Heart left ventricle (tissue), 16 donors: ENCODE measurements at places on chromosomes 6 and 20.

- no peak for DNase-seq
Measured at GRCh38 chr20:47330933-47331708, 25.4 kb downstream of the ZMYND8 start.

DNA sequence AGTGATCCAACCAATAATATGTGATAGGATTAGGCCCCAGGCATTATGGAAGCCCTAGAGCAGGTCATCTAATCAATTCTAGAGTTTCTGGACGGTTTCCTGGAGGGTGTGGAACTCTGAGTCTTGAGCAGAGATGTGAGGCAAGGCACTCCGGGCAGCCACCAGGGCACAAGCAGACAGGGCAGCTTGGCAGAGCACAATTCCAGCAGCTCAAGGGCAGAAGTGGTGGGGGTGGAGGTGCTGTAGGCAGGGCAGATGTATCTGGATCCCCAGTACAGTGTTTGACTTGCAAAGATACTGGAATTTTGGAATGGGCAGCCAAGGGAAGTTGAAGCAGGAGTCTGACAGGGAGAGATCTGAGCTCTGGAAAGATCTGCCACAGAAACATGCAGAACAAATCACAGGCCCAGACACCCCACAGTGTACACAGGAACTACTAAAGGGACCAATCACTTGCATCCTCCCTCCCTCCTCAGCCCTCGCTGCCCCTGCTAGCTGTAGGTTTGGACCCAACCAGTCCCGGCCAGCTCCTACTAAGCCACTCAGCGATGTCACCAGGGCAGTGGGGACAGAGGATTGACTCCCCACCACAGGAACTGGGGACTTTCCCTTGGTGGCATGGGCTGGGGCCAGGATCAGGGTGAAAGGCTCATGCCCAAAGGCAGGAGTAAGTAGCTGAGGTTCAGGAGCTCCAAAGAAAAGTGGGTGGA is 47.0 kb downstream of the TFEB start:
- DNase-seq, result no peak

DNA sequence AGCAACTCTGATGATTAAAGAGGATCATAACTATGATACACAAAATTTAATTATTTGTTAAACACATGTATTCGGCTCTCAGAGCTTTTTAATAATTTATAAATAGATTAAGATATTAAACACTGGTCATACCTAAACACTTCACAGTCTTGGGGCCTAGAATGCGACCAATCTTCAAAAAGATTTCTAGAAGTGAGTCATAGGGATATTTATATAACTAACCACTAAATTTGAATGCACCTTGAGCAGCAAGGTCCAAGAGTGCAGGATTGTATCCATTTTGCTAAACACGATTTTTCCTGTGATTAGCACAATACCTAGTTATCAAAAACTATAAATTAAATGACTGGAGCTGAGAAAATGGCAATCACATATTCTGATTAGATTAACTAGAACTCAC is 709.3 kb downstream of the EPHA7 start:
- DNase-seq, result no peak

GRCh38 chr6:35048631-35049083 is 92.5 kb downstream of the TCP11 start:
- DNase-seq, result peak; percentile 65

GRCh38 chr6:123802697-123803503 is 765 bp upstream of the NKAIN2 start:
- peak; percentile 65 for DNase-seq

DNA sequence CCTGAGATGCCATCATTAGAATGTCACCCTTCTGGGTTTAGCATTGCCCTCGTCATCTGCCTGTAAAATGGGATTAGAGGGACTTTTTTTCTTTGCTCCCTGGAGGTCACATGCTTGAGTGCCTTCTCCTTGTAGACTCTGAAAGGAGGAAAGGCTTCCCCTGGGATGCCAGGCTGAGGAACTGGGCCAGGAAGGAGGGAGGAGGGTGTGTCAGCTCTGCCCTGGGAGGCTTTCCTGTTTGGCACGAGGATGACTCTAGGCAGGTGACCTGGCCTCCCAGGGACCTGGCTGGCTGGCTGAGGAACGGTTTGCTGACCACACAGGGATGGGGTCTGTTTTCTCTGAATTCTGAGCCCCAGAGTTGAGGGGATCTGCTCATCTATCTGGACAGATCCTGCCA is 137.9 kb upstream of the RNF24 start:
- no peak for DNase-seq

- DNase-seq, result no peak
Measured at GRCh38 chr20:16423311-16424212, 149.7 kb downstream of the KIF16B start.

- DNase-seq, result no peak
Measured at GRCh38 chr20:12207875-12208274, 290.2 kb downstream of the BTBD3 start.

DNA sequence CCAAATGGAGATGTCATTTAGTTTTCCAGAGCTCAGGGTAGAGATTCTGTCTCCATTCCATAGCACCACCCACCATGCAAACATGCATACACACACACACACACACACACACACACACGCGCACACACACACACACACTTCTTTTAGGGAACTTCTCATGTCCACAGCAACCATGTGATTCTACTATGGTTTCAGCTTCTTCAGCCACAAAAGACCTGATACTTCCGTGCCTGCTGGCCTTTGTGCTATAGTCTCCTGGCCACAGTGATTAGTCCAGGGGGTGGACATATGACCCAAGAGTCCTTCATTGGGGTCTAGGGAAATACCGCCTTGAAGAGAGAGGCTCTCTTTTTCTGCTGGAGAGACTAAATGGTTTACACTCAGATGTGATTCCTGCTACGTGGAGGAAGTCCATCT is 53.5 kb downstream of the CARMIL1 start:
- no peak for DNase-seq

GRCh38 chr6:34671801-34672656 is 24.5 kb downstream of the ILRUN start:
- DNase-seq, result no peak

- no peak for DNase-seq
Measured at GRCh38 chr6:139231206-139231605, 60.6 kb downstream of the TXLNB start.

GRCh38 chr20:38673261-38673660 is 51.0 kb upstream of the SLC32A1 start:
- no peak for DNase-seq

GRCh38 chr6:77183447-77183846 is 279.8 kb downstream of the HTR1B start:
- DNase-seq, result no peak

GRCh38 chr6:166739117-166739975 is 112.3 kb upstream of the RPS6KA2 start:
- DNase-seq, result no peak

GRCh38 chr6:63525186-63525878 is 46.9 kb upstream of the LOC128125822 start:
- DNase-seq, result no peak

GRCh38 chr6:92086750-92087149 is 1332.6 kb downstream of the EPHA7 start:
- no peak for DNase-seq

DNA sequence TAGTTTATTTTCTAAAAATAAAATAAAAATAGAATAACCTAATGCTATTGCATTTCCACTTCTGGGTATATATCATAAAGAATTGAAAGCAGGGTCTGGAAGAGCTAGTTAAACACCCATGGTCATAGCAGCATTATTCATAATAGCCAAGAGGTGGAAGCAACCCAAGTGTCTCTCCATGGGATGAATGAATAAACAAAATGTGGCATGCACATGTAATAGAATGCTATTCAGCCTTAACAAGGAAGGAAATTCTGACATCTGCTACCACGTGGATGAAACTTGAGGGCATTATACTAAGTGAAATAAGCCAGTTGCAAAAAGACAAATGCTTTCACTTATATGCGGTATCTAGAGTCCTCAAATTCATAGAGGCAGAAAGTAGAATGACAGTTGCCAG is 130.8 kb downstream of the TIAM2 start:
- no peak for DNase-seq

DNA sequence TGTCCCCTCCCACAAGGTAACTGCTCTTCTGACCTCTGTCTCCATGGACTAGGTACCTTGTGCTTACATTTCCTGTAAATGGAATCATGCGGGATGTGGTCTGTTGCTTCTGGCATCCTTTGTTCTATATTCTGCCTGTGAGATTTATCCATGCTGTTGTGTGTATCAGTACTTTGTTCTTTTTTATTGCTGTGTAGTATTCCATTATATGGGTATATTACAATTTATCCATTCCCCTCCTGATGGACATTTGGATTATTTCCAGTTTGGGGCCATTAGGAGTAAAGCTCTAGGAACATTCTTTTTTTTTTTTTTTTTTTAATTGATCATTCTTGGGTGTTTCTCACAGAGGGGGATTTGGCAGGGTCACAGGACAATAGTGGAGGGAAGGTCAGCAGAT is 3.4 kb downstream of the C2 start:
- DNase-seq, result no peak

GRCh38 chr6:8627085-8627861 is 191.9 kb upstream of the SLC35B3 start:
- DNase-seq, result no peak

- no peak for DNase-seq
Measured at GRCh38 chr6:110232450-110232849, 52.2 kb downstream of the CDC40 start.

DNA sequence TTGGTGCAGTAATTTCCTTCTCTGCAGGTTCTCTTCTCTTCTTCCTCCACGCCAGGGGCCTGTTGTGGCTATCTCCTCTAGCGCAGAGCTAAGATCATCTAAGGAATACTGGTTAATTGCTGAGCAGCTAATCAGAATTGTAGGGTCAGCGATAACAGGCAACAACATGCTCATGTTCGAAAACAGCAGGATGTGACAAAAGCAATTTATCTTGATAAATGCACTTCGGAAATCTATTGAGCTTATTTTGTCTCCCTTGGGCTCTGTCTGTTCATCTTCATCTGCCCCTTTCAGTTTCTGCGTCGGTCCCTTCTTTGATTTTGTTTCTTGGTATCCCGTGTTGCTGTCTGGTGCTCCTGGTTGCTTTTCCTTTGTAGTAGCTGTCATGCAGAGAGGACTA is 67.3 kb upstream of the MAP3K7 start:
- DNase-seq, result no peak

DNA sequence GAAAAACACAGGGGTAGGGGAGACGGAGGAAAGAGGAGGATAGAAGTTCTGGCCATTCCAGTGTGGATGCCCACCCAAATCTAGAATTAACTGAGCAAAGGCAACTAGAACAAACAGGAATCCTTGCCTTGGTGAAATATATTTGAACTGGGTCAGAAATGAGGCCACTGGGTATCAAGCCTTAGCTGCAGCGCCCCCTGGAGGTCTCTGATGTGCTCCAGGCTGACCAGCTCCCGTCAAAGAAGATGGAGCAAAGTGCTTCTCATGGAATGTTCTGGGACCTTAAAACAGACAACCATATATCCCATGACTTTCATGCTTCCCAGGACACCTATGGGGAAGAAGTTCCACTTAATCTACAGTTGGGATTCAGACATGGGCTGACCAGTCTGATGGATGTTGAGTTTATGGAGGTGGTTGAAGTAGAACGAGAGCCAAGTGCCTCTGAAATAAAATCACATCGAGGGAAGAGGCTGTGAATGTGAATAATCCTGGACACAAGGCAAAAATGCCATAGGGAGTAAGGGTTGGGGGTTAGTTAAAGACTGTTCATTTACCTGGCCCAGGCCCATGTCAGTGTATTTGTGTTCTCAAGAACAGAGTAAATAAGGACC is 50.4 kb downstream of the HLA-DPB1 start:
- DNase-seq, result peak; percentile 67

DNA sequence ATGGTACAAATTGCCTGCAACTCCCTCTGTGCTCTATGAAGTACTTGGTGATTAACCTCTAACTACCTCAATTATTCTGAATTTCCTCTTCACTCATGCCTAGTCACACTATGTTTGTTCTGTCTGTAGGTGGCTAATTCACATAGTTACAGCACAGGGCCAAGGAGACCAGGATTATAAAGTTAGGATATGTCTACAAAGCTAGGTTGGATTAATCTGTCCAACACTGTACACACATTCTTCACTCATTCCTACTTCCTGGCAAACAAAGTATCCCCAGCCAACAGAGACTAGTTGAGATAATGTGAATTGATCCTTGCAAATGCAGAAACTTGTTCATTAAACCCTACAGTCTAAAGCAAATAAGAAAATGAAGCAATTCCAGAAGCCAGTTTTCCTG is 269.8 kb downstream of the HACE1 start:
- no peak for DNase-seq

GRCh38 chr20:51092338-51092737 is 69.4 kb upstream of the KCNG1 start:
- no peak for DNase-seq

DNA sequence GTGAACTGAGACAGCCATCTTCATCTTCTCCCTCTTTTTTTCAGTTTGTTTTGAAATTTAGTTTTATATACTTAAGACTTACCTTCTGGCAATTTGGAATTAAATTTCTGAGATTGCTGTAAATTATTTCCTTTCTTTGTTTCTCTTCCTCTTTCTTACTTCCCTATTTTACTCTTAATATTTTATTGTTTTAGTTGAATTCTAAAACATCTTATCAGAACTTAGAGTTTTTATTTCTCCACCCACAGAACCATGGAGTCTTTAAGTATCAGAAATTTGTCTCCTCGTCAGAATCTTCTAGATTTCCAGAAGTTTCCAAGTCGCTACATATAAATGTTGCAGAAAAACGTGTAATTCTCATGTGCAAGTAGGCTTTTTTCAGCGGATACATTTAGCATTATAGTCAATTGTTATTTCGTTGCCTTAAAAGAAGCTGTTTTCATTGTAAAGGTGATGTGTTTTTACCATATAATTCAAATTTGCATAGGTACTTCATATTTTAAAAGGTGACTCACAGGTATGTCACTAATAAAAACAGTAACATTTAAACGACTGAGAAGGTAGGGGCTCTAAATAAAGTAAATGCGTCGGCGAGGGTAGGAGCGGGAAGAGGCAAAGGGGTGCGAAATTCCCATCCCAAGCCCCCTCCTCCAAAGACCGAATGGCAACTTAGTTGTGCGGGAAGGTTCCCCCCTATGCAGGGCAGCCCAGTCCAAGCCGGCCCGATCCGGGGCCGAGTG is 866 bp upstream of the MYO6 start:
- DNase-seq, result no peak

- no peak for DNase-seq
Measured at GRCh38 chr6:150456902-150457643, 88.3 kb downstream of the IYD start.

GRCh38 chr20:61797971-61798411 is 267.7 kb downstream of the TAF4 start:
- DNase-seq, result no peak

DNA sequence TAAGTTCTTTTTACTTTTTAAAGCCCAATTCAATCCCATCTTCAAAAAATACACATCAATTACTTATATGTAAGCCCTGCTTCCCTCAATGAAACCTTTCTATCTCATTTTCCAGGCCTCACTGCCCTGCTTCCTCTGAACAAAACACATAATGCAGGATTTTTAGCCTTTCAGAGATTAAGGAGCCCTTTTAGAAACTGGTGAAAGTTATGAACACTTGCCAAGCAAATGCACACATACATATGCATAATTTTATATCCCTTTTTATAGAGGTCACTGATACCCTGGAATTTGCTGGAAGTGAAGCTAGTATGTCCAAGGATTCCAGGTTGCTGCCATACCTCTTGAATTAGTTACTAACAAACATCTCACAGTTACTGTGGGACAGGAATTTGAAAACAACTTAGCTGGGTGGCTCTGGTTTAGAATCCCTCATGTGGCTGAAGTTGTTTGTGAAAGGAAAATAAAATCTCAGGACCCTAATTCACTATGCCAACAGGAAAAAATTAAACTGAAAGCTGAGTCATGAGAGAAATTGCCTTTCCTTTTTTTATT is 75.8 kb downstream of the UBE3D start:
- no peak for DNase-seq

GRCh38 chr6:84524636-84525035 is 239.8 kb downstream of the TBX18 start:
- no peak for DNase-seq
